ENCODE measurements at places on chromosomes 7 and 10. TPM values are rescaled to one million over a fixed set of nuclear protein-coding genes. Genes with fewer than 3 reads are reported as not detected.

DNA sequence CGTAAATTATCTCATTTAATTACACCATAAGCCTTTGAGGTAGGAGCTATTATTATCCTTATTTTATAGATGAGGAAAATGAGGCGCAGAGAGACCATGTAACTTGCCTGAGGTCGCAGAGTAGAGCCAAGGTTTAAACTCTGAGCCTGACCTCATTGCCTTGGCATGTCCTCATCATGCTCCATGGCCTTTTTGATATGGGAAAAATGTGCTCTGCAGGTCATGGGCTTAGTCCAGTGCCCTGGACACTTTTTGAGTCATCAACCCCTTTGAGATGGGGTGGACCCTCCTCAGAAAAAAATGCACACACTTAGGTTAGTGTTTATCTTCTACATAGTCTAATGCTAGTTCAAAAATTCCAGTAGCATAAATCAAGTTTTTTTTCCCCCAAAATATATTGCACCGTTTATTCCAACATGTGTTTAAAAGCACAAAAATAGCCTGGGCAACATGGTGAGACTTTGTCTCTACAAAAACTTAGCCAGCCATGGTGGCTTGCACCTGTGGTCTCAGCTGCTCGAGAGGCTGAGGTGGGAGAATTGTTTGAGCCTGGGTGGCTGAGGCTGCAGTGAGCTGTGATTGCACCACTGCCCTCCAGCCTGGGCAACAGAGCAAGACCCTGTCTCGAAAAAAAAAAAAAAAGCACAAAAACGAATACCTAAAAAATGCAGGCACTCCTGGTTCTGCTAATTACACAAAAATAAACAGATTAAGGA, 28.6 kb upstream of the TMEM178B start:
- DNase-seq = no peak

GRCh38 chr7:80134536-80135308, at the start of gene GNAI1:
Gene GNAI1 (plus strand): TSS chr7:80134831. CDS start chr7:80135161, 330 bp downstream.
- peak; percentile 35 for DNase-seq

DNA sequence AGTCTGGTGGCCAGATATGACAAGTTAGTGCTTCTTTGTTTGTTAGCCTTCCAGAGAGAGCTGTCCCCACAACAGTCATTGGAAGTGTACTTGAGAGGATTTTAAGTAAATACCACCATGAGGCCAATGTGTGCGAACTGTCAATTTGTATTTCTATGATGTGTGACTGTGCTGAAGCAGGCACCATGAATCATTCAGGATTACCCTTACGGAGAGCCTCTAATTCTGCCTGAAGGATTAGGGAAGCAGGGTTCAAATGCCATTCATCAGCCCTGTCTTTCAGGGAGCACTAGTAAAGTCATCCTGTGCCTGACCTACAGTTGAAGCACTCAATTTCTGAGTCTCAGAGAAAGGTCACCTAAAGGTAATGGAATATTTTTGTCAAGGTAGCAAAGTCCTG, 109.3 kb downstream of the GATA3 start:
- no peak for DNase-seq

- DNase-seq = no peak
Measured at GRCh38 chr10:129845111-129845753, 118.8 kb downstream of the EBF3 start.

DNA sequence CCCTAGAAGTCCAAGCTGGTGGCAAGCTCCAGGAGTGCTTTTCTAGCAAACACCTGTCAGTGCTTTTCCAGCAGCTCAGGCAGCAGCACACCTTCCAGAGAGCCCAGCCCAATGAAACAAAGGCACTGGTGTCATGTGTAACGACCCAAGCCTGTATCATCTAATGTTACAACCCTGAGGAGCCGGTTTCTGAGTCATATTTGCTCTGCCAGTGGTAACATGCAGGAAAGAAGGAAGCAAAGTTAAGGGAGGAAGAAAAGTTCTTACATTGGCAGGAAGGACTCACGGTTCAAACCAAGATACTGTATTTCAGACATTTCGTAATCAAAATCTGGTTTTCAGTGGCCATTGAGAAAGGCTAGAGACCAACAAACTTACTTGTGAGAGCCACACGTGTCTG, at the start of gene ANKRD22:
Gene ANKRD22 (minus strand): TSS at position 139 of the 400 bp plus-strand sequence. CDS start 237 bp downstream, outside the sequence.
- DNase-seq = no peak

The COL17A1 gene
- 0.13 TPM for total RNA-seq

Data from omental fat pad (tissue), 4 donors.